ENCODE measurements at places on chromosomes 3 and 15.

- no peak for DNase-seq
Observed at GRCh38 chr3:38169027-38169317, 3.6 kb downstream of the OXSR1 start.

GRCh38 chr15:35061825-35062737 lies 23.0 kb downstream of the NANOGP8 start:
- DNase-seq = no peak

GRCh38 chr3:94004301-94004910 lies 24.0 kb downstream of the STX19 start:
- DNase-seq = peak; percentile 50

DNA sequence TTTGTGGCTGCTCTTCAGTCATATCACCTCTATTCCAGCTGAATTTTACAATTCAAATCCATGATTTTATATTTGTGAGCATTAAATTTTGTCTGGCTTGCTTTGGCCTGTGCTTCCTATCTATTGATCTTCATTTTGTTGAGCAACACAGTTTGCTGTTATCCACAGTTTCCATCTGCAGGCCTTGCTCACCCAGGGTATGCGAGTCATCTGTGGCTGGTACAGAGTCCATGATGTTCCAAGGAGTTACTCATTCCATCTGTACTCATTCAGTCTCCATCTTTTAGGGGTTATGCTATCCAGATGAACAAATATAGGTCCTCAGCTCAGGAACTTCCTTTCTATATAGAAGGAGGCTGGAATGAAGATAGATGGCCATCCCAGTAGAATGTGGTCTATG lies 70.1 kb upstream of the CCK start:
- DNase-seq = no peak

- DNase-seq = peak; percentile 18
Observed at GRCh38 chr3:80688814-80689213, 921.0 kb upstream of the ROBO1 start.

GRCh38 chr3:27939521-27939920 lies 217.4 kb upstream of the EOMES start:
- DNase-seq = no peak

- DNase-seq = no peak
Observed at GRCh38 chr3:145882436-145882835, 278.5 kb downstream of the PLOD2 start.

- DNase-seq = peak; percentile 63
Observed at GRCh38 chr3:9111866-9112265, 137.6 kb downstream of the SRGAP3 start.

DNA sequence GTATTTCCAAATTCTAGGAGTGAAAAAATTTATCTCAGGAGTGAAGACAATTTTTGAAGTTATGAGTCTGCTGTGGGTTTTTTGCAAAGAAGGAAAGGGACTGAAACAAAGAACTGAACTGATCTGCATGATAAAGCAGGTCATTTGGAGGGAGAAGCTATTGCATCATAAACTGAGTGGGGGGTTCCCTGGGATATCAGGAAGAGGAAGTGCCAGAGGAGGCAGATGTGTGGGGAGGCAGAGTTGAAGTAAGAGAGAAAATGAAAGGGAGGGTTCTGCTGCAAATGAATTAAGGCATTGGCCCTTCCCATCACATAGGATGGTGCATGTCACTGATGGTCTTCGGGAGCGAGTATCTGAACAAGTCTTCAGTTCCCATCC lies 379.2 kb downstream of the VPS13C start:
- DNase-seq = no peak

GRCh38 chr3:125480656-125481374 lies 39.2 kb downstream of the SNX4 start:
- no peak for DNase-seq

GRCh38 chr15:62068810-62069167 lies 2.0 kb downstream of the C2CD4A start:
- no peak for DNase-seq

- no peak for DNase-seq
Observed at GRCh38 chr3:190581041-190581541, 67.2 kb downstream of the IL1RAP start.
